A549 (cell line): ENCODE measurements at places on chromosomes 13 and 19. TPM values are rescaled to one million over a fixed set of nuclear protein-coding genes. Genes with fewer than 3 reads are reported as not detected.

Gene ZNF699
- 1.1 to 1.6 TPM (median 1.1 TPM) in 3 replicates for polyA plus RNA-seq

Gene ARHGEF18
- polyA plus RNA-seq: 16.8 to 20.7 TPM (median 18.6 TPM) in 3 replicates

Gene NFIX
- polyA plus RNA-seq: 3.0 to 4.5 TPM (median 3.0 TPM) in 3 replicates

Gene MYH14
- polyA plus RNA-seq: 6.4 to 7.0 TPM (median 6.5 TPM) in 3 replicates

Gene PLIN4
- polyA plus RNA-seq: 0.20 to 0.24 TPM (median 0.23 TPM) in 3 replicates

Gene UBE2L5
- polyA plus RNA-seq: 0.31 to 0.53 TPM (median 0.33 TPM) in 3 replicates

Gene STOML3
- not detected in 3 replicates for polyA plus RNA-seq

Gene MIA
- polyA plus RNA-seq: not detected in 3 replicates

Gene ZC3H13
- 17.5 to 17.8 TPM (median 17.6 TPM) in 3 replicates for polyA plus RNA-seq

DNA sequence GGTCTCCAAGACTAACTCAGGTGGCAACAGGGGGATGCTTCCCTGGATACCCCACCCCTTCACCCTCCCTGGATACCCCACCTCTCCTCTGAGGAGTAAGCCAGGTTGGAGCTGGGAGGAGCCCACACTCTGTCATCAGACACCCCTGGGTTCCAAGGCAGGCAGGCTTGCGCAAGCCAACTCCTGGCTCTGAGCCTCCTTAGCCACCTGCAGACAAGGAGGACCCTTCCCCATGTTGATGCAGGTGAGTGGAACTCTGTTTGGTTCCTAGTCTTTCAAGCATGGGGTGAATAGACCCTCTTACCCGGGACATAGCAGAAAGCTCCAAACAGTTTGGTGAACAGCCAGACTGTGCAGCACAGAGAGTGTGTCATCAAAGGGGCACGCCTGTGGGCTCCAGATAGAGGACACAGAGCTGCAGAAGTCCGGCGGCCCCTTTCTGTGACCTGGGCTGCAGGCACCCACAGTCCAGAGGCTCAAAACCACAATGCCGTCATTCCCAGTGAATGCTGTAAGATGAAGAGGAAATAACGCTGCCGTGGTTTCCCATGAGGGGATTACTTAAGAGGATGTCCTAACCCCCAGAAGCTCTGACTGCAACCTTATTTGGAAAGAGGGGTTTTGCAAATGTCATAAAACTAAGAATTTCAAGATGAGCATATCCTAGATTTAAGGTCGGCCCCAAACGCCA lies 12.1 kb upstream of the HAS1 start:
- DNase-seq: no peak

- DNase-seq: no peak
These were observed 6.2 kb downstream of the RPL28 start for GRCh38 chr19:55391702-55392615.

GRCh38 chr13:21997726-21998125 lies 326.9 kb downstream of the FGF9 start:
- DNase-seq: no peak

DNA sequence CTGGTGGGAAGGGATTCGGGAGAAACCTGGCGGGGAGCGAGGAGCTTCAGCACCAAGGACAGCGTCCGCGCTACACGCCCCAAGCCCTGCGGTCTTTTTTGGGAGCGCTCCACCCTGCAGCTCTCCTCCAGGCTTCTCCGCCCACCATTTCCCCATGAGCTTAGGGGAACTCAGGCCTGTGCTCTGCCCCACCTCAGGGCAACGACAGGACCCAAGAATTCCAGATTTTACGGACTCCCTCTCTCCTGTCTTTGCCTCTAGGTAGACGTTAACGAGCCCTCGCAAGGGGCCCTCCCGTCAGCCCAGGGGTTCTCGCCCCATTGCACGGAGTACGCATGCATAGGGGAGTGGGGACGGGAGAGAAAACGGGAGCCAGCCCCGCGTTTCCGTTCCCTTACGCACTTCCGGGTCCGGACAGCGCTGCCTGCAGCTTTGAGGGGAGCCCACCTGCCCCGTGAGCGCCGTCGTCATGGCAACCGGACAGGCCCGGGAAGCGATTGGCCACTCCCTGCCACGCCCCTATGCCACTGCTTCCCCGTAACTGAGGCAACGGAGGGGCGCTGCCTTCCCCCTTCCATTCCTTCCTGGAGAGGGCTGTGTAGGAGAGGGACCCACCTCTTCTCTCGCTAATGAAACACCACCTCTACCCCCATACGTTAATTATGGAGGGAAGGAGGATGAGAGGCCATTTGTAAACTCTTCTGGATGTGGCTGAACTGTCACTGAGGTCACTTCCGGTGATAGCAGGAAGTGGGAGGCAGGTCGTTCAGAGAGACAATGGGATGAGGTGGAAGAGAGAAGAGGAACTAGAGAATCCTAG lies 20.8 kb downstream of the NOVA2 start:
- DNase-seq: peak; percentile 93

DNA sequence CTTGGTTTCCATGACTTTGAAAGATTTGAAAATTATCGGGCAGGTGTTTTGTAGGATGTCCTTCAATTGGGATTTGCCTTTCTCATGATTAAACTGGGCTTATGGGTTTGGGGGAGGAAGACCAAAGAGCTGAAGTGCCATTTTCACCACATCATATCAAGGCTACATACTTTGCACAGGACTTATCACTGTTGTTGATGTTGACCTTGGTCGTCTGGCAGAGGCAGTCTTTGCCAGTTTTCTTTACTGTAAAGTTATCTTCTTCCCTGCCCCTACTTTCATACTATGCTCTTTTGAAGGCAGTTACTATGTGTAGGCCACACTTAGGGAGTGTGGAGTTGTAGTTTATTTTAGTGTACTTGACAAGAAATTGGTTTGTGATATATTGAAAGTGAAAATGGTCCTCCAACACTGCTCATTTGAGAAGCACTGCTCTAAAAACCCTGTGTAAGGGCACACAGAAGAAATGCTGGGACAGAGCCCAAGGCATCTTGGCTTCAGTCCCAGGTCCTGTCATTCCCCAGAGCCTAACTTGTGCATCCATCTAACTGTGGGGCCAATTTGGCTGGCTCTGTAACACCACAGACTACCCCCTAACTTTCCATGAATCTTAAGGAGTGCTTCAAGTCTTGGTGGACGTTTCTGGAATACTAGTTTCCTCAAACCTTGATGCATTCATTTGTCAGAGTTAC lies 384.9 kb downstream of the KCNRG start:
- DNase-seq: no peak

- no peak for DNase-seq
These were observed 25.3 kb downstream of the RNASEH2B start for GRCh38 chr13:50934735-50935435.

DNA sequence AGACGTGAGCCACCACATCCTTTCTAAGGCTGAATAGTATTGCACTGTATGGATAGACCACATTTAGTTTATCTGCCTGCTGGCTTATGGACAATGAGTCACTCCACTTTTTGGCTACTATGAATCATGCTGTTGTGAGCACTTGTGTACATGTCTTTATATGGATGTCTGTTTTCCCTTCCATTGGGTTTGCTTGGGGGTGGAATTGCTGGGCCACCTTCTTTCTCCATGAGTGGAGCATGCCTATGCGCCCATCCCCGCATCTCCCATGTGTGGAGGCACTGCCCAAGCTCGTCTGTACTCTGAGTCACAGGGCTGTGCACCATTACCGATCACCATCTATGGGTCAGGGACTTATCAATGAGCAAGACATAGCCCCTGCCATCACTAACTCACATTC lies 127.2 kb upstream of the GJB6 start:
- peak; percentile 65 for DNase-seq

DNA sequence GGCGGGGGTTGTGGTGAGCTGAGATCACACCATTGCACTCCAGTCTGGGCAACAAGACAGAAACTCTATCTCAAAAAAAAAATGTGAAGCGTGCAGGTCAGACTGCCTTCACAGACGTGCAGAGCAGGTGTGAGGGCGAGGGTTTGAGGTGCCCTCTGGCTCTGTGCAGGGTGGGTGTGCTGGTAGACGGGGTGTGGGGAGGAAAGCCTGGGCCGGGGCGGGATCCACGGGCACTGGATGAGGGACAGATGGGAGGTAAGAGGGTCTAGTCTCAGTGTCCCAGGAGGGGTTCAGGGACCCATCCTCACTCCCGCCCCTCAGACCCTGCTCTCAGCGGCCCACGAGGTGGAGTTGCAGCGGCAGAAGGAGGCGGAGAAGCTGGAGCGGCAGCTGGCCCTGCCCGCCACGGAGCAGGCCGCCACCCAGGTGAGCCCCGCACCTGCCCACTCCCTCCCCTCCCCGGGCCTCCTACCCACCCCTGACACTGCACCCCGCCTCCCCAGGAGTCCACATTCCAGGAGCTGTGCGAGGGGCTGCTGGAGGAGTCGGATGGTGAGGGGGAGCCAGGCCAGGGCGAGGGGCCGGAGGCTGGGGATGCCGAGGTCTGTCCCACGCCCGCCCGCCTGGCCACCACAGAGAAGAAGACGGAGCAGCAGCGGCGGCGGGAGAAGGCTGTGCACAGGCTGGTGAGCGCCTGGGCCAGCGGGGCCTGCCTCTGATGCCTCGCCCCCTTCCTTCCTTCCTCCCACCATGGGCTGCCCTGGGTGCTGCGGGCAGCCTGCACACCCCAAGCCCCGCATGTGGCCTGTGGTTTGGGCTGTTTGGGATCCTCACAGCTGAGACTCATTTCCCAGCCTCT lies 9.1 kb downstream of the NOP53 start:
- no peak for DNase-seq

DNA sequence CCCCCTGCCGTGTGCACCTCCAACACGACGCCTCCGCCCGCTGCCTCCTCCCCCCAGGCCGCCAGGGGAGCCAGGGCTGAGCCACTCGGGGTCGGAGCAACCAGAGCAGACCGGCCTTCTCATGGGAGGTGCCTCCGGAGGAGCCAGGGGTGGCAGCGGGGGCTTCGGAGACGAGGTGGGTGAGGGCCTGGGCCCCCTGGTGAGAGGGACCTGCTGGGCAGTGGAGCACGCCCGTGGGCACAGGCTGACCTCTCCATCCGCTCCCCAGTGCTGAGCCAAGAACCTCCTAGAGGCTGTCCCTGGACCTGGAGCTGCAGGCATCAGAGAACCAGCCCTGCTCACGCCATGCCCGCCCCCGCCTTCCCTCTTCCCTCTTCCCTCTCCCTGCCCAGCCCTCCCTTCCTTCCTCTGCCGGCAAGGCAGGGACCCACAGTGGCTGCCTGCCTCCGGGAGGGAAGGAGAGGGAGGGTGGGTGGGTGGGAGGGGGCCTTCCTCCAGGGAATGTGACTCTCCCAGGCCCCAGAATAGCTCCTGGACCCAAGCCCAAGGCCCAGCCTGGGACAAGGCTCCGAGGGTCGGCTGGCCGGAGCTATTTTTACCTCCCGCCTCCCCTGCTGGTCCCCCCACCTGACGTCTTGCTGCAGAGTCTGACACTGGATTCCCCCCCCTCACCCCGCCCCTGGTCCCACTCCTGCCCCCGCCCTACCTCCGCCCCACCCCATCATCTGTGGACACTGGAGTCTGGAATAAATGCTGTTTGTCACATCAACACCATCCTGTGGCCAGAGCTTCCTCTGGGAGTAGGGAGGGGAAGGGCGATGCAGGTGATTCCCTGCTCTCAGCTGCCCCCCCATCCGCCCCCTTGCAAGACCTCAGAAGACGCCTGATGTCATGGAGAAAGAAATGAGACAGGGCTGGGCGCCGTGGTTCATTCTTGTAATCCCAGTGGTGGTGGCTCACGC lies 12.0 kb downstream of the BCAM start:
- no peak for DNase-seq

DNA sequence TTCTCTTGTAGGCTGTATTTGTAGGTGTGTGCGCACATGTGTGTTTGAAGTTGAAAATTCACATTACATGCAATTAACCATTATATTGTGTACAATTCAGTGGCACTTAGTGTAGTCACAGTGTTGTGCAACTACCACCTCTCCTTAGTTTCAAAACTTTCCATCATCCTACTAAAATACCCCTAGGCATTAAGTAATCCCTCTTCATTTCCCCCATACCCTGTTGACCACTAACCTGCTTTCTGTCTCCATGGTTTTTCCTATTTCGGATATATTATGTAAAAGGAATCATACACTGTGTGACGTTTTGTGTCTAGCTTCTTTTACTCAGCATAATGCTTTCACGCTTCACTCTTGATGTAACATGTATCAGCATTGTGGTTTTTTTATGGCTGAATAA lies 16.1 kb downstream of the LSM14A start:
- DNase-seq: no peak

GRCh38 chr19:11560404-11561051 lies 1.5 kb upstream of the ELOF1 start:
- peak; percentile 73 for DNase-seq

GRCh38 chr13:111303559-111303958 lies 16.9 kb upstream of the TEX29 start:
- no peak for DNase-seq

DNA sequence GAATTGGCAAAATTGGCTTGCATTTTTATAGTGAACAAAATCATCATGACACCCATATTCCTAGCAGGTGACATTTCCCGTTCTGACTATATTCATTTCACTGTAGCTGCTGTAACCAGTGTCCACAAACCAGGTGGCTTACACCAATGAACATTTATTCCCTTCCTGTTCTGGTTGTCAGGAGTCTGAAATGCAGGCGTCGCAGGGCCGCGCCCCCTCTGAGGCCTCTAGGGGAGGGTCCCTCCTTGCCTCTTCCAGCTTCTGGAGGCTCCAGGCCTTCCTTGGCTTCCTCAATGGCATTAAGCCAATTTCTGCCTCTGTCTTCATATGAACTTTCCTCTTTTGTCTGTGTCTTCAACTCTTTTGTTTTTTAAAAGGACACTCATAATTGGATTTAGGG lies 6.5 kb upstream of the RLN3 start:
- DNase-seq: no peak

DNA sequence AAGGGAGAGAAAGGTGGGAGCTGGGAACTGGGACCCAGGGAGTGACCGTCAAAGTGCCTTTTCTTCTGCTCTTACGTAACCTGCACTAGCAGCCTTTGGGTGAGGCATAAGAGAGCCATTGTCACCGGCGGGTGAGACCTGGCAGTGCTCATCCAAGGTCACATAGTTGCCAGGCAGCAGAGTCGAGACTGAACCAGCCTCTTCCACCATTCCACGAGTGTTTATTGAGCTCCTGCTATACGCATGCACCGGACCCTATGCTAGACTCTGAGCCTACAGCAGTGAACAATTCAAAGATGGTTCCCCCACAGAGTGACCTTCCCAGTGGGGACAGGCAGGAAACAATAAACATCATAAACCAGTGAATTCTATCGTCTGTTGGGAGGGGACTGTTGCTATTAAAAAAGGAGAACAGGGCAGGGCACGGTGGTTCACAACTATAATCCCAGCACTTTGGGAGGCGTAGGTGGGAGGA lies 18.6 kb upstream of the STRN4 start:
- DNase-seq: no peak

GRCh38 chr19:14418856-14419105 lies 360 bp downstream of the DDX39A start:
- no peak for DNase-seq

GRCh38 chr13:109096101-109096500 lies 466.7 kb downstream of the MYO16 start:
- no peak for DNase-seq
